ENCODE measurements at places on chromosomes 6 and 20.

DNA sequence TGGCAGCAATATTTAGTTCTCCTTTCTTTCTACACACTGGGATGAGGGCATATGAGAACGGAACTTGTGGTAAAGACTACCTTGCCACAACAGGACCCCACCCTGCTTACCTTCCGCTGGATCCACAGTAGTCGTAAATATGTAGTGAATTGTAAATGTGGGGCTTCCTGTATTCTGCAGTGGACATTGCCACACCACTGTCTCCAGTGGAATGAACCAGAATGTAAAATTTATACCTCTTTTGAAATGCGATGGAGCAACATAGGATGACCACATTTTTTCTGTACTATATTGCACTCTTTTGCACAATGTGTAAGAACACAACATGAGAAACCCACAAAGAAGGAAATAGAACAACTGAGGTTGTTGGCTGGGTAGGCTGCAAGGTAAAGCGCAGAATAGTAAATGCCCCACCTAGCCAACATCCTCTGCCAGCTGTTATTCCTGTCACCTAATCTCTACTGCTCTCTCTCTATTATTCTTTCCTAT, 16.1 kb upstream of the RIPOR2 start:
- no peak for DNase-seq

- DNase-seq, result no peak
Observed at GRCh38 chr6:123745895-123746294, 57.8 kb upstream of the NKAIN2 start.

- DNase-seq, result no peak
Observed at GRCh38 chr6:142708651-142709050, 236.3 kb downstream of the HIVEP2 start.

- DNase-seq, result no peak
Observed at GRCh38 chr6:139027620-139028182, 844 bp upstream of the ABRACL start.

DNA sequence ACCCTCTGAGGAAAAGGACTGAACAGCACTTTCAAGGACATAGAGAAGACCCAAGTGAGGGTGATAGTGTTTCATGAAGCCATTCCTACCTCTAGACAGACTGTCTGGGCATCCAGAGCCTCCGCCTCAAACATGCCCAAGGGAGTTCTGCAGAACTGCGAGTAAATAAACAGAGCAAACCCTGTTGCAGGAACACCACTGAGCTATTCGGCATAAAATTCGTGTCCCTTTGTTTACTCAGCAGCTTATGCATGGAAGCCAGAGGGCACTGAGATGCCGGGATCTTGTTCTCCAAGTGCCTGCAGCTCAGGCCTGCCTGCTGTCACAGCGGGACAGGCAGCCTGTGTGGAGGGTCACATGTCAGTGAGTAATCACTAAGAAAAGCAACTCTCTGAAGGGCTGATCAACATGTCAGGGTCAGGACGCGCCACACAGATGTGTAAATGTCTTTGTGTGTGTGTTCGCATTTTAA, 164.9 kb upstream of the HEY2 start:
- DNase-seq, result no peak

GRCh38 chr20:36572701-36573102, 695 bp upstream of the TGIF2 start:
- no peak for DNase-seq

- no peak for DNase-seq
Observed at GRCh38 chr20:4083098-4083865, 67.9 kb upstream of the RNF24 start.

DNA sequence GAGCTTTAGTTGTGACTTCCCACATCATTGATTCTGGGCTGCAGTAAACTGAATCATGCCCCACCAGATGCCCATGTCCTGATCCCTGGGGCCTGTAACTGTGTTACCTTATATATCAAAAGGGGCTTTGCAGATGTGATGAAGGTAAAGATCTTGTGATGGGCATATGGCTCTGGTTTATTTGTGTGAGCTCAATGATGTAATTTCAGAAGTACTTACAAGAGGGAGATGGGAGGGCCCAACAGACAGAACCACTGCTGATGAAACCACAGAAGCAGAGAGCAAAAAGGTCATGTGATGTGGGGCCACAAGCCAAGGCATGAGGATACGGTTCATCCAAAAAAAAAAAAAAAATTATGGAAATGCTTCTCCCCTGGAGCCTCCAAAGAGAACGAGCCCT, 118.7 kb downstream of the TOX2 start:
- DNase-seq, result no peak

DNA sequence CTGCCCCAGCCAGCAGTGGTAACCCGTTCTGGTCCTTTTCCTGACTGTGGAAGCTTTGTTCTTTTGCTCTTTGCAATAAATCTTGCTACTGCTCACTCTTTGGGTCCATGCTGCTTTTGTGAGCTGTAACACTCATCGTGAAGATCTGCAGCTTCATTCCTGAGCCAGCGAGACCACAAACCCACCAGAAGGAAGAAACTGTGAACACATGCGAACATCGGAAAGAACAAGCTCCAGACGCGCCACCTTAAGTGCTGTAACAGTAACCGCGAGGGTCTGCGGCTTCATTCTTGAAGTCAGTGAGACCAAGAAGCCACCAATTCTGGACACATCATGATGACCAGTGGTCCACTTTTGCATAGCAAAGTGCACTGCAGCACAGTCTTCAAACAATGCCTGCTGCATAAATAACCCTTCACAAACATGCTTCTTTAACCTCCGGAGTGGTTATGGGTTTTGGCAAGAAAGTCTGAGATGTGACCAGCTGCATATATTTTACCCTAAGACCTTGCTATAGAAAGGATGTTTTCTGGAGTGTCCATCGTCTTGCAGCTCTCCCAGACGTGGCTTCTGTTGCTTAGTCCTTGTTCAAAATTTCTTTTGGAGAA, 8.9 kb upstream of the MUC22 start:
- no peak for DNase-seq

DNA sequence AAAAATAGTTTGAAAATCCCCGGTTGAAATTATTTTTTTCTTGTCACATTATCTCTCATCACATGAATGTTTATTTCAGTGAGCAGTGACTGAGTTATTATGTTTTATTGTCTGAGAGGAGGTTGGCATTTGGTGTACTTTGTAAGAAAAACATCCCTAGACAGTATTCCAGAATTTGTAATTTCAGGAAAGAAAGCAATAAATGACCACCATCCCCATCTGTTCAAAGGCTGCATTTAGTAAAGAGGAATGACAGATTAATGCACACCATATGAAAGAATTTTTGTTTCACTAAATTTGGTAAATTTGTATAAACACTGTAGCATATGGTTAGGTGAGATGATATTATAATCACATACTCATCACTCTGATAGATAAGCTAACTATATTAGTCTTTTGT, 57.1 kb upstream of the FUT9 start:
- no peak for DNase-seq

GRCh38 chr20:31516166-31516565, 1.9 kb downstream of the HM13 start:
- DNase-seq, result no peak

DNA sequence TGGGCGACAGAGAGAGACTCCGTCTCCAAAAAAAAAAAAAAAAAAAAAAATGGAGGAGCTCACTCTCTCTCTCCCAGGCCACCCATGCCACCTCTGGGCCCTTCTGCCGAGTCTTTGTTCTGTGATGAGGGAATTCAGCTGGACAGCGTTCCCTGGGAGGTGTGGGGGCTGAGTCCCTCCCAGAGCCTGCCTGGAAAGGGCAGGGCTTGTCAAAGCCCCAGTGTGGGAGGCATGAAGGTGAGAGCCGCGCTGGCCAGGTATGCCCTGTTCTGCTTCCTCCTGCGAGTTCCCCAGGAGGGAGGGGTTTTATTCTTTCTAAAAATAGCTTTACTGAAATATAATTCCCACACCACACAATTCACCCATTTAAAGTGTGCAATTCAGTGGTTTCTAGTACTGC, 69.6 kb downstream of the TMEM242 start:
- no peak for DNase-seq
